Endothelial cell (in vitro differentiated cells): ENCODE measurements at places on chromosomes 2 and 18. TPM values are rescaled to one million over a fixed set of nuclear protein-coding genes. Genes with fewer than 3 reads are reported as not detected.

The CRYGD gene
- total RNA-seq = not detected

The CRIM1 gene
- total RNA-seq = 246 TPM

The TMEM247 gene
- total RNA-seq = not detected

The ATP5F1A gene
- 457 TPM for total RNA-seq

The ARHGEF4 gene
- 10.3 TPM for total RNA-seq

The DLGAP1 gene
- 1.8 TPM for total RNA-seq

The LINC00305 gene
- total RNA-seq = 16.4 TPM

The MAPK4 gene
- total RNA-seq = 0.21 TPM

The CTIF gene
- total RNA-seq = 51.5 TPM

The SERPINB8 gene
- 4.3 TPM for total RNA-seq

The SKA1 gene
- total RNA-seq = 4.7 TPM

The GALR1 gene
- not detected for total RNA-seq

The CRACDL gene
- total RNA-seq = 3.3 TPM

The AOX1 gene
- 0.80 TPM for total RNA-seq

The IKZF2 gene
- 4.0 TPM for total RNA-seq

The INHA gene
- not detected for total RNA-seq

The DCDC2C gene
- total RNA-seq = not detected

The CAPN14 gene
- total RNA-seq = 0.13 TPM

The ELAC1 gene
- 10.5 TPM for total RNA-seq

The REG3G gene
- total RNA-seq = not detected

The OSGEPL1 gene
- total RNA-seq = 4.2 TPM
